ENCODE measurements at places on chromosomes 12 and 14.

DNA sequence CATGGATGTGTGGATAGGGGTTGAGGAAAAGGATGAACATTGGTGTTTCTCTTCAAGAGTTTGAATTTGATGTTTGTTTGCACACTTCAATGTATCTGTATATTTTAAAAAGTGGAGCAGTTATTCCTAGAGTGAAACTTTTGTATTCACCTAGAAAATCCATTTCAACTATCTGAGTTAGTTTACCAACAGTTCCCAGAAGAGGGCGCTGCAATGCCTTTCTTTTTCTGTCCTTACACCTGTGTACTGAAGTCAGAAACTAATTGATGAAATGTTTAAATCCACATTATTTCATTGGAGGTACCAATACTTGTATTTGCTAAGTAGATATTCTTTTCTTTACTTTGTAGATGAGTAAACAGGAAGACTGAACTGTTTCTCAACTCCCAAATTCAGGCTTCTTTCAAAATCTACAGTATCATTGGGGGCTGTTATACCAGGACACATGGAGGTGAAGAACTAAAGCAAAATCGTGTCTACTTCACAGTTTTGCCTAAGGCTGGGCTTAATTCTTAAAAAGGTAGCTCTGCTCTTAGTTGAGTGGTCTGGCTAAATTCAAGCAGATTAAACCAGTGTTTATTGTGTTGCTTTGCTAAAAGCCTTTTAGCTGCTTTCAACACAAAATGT lies 26.6 kb upstream of the KLRB1 start:
- no peak for DNase-seq
- H3K27me3 ChIP-seq = no peaks in the 10 kb centered on the region
- no peaks in the 10 kb centered on the region for H3K4me1 ChIP-seq
- no peak overlapping the region for H3K4me3 ChIP-seq
- H3K36me3 ChIP-seq = no peaks in the 10 kb centered on the region

GRCh38 chr14:65019944-65020566 lies 33.4 kb downstream of the FNTB start:
- DNase-seq = no peak
- no peaks in the 10 kb centered on the region for H3K27me3 ChIP-seq
- no peak overlapping the region for H3K4me3 ChIP-seq
- H3K36me3 ChIP-seq = peaks cover 8% of the 10 kb centered on the region
- peaks cover 5% of the 10 kb centered on the region for H3K4me1 ChIP-seq

DNA sequence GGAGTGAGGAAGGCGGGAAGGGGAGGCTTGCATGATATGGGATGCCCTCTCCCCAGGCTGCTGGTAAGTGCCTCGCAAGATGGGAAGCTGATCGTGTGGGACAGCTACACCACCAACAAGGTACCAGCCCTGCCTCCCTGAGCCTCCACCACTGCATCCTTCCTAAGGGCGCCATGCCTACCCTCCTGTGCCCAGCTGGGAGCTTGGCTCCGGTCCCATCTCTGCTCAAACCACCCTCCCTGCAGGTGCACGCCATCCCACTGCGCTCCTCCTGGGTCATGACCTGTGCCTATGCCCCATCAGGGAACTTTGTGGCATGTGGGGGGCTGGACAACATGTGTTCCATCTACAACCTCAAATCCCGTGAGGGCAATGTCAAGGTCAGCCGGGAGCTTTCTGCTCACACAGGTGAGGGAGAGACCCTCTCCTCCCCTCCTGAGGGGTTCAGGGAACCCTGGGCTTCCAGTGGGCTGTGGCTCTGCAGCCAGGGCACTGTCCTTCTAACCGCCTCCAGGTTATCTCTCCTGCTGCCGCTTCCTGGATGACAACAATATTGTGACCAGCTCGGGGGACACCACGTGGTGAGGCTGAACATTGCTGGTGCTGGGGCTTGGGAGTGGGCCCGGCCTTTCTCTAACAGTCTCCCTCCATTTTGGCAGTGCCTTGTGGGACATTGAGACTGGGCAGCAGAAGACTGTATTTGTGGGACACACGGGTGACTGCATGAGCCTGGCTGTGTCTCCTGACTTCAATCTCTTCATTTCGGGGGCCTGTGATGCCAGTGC lies 2.6 kb downstream of the GNB3 start:
- H3K27me3 ChIP-seq = no peaks in the 10 kb centered on the region
- no peaks in the 10 kb centered on the region for H3K4me1 ChIP-seq
- H3K27ac ChIP-seq = no peak overlapping the region
- DNase-seq = no peak

DNA sequence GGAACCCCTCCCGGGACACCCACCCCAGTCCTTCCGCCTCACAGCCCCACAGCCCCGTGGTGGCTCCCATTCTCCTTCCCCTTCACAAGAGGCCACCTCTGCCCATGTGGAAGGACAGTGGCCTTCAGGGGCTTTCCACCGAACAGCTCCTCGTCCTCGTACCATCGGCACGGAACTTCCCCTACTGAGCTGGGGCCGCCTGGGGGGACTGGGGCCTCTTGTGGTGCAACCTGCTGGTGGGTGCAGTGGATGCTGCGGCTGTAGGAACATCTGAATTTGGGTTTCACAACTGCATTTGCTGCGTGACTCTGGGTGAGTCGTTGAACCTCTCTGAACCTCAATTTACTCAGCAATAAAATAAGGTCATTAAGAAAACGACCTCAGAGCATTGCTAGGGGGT lies 50.9 kb downstream of the RFLNA start:
- H3K4me1 ChIP-seq = no peaks in the 10 kb centered on the region
- DNase-seq = no peak
- H3K27ac ChIP-seq = no peak overlapping the region
- H3K27me3 ChIP-seq = no peaks in the 10 kb centered on the region
- H3K4me3 ChIP-seq = no peak overlapping the region
- peaks cover 94% of the 10 kb centered on the region for H3K36me3 ChIP-seq

DNA sequence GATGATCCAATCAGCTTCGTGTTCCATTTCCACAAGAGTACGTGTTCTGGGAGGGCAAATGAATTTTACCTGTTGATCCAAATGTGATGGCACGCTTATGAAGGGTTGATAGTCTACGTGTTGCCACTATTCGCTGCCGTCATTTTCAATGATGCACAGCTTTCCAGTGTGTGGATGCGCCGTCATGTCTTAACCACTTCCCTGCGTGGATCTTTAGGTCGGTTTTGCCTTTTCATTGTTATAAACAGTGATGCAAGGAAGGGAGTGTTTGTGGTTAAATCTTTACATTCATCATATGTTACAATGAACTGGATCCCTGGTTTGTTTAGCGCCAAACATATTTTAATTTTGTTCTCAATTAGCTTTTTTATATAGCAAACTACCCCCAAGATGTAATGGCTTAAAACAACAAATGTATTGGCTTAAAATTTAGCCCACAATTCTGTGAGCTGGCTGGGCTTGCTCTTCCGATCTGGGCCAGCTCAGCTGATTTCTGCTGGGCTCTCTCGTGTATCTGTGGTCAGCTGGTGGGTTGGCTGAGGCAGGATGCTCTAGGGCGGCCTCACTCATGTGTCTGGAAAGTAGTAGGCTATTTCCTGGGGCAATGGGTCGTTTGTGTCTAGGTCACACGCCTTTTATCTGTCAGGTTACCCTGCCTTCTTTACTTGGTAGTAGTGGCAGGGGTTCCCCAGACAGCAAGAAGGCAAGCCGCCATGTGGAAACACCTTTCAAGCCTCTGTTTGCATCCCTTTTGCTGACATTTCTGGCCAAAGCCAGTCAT lies 176.7 kb downstream of the CRADD start:
- H3K36me3 ChIP-seq = no peaks in the 10 kb centered on the region
- no peaks in the 10 kb centered on the region for H3K27me3 ChIP-seq
- no peak for DNase-seq
- H3K4me1 ChIP-seq = no peaks in the 10 kb centered on the region

DNA sequence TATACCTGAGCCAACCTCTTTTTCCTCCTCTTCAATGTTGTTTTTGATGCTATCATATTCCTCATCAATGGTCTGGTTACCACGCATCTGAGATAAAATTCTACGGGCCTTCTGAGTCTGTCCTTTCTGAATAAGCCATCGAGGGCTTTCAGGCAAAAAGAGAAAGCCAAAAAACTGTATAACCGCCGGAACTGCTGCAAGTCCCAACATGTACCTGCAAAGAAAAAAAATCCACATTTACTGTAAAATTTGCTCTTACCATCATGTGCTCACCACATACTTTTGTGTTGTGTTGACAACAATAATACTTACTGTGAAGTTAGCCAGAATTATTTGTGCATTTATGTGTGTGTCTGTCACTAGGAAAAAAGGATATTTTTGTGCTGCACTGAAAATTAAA lies 77.6 kb downstream of the SLC2A13 start:
- no peaks in the 10 kb centered on the region for H3K27me3 ChIP-seq
- H3K36me3 ChIP-seq = no peaks in the 10 kb centered on the region
- DNase-seq = no peak
- peaks cover 2% of the 10 kb centered on the region for H3K4me1 ChIP-seq

DNA sequence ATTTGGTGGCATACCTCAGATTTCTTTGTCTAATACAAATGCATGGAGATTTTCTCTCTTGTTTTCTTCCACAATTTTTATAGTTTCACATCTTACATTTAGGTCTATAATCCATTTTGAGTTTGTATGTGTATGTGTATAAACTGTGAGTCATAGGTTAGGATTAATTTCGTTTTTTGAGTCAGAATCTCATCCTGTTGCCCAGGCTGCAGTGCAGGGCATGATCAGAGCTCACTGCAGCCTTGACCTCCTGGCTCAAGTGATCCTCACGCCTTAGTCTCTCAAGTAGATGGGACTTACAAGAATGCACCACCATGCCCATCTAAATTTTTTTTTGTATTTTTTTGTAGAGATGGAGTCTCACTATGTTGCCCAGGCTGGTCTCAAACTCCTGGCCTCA lies 71.6 kb downstream of the OTOGL start:
- no peak overlapping the region for H3K4me3 ChIP-seq
- no peak overlapping the region for H3K27ac ChIP-seq
- no peaks in the 10 kb centered on the region for H3K4me1 ChIP-seq
- H3K27me3 ChIP-seq = no peaks in the 10 kb centered on the region
- no peak for DNase-seq
- H3K36me3 ChIP-seq = no peaks in the 10 kb centered on the region

- no peak for DNase-seq
- no peak overlapping the region for H3K27ac ChIP-seq
- H3K27me3 ChIP-seq = no peaks in the 10 kb centered on the region
- H3K4me1 ChIP-seq = no peaks in the 10 kb centered on the region
- H3K36me3 ChIP-seq = no peaks in the 10 kb centered on the region
- no peak overlapping the region for H3K4me3 ChIP-seq
These were observed 63.8 kb upstream of the GPR68 start for GRCh38 chr14:91308337-91308736.

- H3K4me3 ChIP-seq = no peak overlapping the region
- H3K36me3 ChIP-seq = no peaks in the 10 kb centered on the region
- no peak for DNase-seq
- H3K27me3 ChIP-seq = no peaks in the 10 kb centered on the region
- H3K27ac ChIP-seq = no peak overlapping the region
These were observed 17.3 kb upstream of the KLRB1 start for GRCh38 chr12:9625019-9625418.

- no peaks in the 10 kb centered on the region for H3K27me3 ChIP-seq
- no peak overlapping the region for H3K4me3 ChIP-seq
- H3K36me3 ChIP-seq = no peaks in the 10 kb centered on the region
- peaks cover 8% of the 10 kb centered on the region for H3K4me1 ChIP-seq
These were observed 3.7 kb downstream of the KERA start for GRCh38 chr12:91053951-91054715.

DNA sequence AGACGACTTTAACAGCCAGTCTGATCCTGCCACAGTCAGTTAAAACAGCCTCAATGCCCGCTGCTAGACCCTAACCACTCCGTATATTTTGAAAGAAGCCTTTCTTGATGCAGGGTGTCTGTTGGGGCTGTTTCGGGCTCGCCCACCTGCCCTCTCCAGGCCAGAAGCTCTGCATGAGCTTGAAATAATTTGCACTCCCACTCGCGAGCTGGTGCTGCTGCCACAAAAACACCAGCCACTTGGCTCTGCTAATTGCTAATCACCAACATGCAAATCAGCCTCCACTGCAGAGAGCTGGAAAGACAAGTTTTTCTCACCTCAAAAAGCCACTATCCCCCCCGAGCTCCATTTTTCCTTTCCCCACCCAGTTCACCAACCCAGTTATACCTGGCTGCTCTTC lies 15.5 kb downstream of the BAZ2A start:
- H3K36me3 ChIP-seq = peaks cover 88% of the 10 kb centered on the region
- no peak overlapping the region for H3K4me3 ChIP-seq
- no peaks in the 10 kb centered on the region for H3K27me3 ChIP-seq
- no peak overlapping the region for H3K27ac ChIP-seq

DNA sequence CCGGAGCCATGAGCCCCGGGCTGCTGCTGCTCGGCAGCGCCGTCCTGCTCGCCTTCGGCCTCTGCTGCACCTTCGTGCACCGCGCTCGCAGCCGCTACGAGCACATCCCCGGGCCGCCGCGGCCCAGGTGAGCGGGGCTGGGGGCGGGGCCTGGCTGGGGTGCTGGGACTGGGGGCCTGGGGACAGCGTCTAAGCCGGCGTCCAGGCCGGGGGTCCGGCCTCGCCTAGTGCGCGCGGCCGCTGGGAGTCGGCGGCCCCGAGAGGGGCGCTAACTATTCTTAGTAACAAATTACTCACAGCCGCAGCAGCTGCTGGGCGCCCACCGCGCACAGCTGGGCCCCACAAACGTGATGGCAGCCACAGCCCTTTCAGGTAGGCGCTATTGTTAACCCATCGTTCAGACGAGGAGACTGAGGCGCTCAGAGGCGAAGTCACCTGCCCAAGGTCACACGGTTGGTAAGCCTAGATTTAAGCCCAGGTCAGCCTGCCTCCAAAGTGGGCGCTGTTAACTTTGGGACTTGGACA lies 374 bp downstream of the CYP46A1 start:
- H3K36me3 ChIP-seq = no peaks in the 10 kb centered on the region
- peak overlapping the region; percentile 89 for H3K4me3 ChIP-seq
- DNase-seq = no peak

- H3K27me3 ChIP-seq = no peaks in the 10 kb centered on the region
- no peaks in the 10 kb centered on the region for H3K36me3 ChIP-seq
- peaks cover 43% of the 10 kb centered on the region for H3K4me1 ChIP-seq
- H3K4me3 ChIP-seq = no peak within 1 kb of the TSS
- H3K27ac ChIP-seq = peak within 1 kb of the TSS; percentile 26
These were observed at the start of gene ACACB for GRCh38 chr12:109115758-109116610. TSS of gene ACACB (plus strand) at chr12:109116587. CDS start at chr12:109139406, 22,819 bp downstream.

DNA sequence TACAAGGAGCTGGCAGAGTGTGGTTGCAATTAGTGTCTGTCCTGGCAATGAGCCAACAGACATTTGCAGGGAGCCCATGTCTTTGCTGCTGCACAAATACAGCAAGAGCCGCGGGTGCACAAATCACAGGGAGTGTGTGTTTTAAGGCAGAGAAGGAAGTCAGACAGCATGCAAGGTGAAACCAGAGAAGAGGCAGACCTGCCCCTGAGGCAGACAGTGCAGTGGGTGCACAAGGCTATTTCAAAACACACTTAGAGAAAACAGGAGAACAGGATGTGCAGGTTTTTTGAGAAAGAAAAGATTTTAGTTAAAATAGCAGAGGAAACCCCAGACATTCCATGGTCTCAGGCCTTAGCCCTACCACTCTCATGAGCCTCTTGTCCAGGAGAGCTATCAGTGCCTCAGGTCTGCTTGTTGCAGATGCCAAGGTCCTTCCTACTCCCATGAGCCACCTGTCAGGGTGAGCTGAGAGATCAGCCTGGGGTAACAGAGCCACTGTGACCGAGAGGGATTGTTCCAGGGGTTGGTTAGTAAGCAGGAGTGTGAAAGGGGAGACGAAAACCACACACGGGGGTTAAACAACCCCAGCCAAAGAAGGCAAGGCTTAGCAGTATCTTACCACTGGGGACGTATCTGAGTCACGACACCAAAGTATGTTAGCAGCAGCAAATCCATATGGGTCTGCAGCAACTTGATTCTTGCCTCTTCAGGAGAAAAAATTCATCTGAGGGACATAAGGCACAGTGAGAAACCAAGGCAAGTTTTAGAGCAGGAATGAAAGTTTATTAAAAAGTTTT lies 78.1 kb downstream of the C14orf132 start:
- H3K4me3 ChIP-seq = no peak overlapping the region
- no peaks in the 10 kb centered on the region for H3K36me3 ChIP-seq
- H3K4me1 ChIP-seq = no peaks in the 10 kb centered on the region
- no peak for DNase-seq

Data from thoracic aorta (tissue), 2 donors.